ENCODE measurements at places on chromosomes 6 and 20.

GRCh38 chr6:39104528-39104927 lies 10.5 kb downstream of the SAYSD1 start:
- DNase-seq = no peak

GRCh38 chr20:59139998-59140397 lies 23.6 kb upstream of the ZNF831 start:
- no peak for DNase-seq

DNA sequence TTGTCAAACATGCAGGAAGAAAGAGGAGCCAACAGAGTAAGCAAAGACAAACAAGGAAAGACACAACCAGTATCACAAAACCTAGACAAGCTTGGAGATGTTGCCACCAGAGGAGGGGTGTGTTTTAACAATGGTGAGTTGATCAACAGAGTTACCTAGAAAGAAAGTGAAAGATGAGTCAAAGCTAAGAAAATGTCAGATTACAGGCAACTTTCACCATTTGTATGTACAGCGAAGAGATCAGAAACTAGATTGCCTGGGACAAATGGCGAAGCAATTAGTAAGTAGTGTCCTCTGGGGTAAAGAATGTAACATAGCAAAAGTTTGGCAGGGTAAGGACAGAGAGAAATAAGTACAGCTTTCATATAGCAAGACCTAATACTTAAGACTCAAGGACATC lies 51.6 kb upstream of the POU3F2 start:
- DNase-seq = no peak

- no peak for DNase-seq
Measured at GRCh38 chr6:12717356-12717755, 789 bp downstream of the PHACTR1 start.

GRCh38 chr20:910132-910869 lies 5.8 kb downstream of the ANGPT4 start:
- no peak for DNase-seq

DNA sequence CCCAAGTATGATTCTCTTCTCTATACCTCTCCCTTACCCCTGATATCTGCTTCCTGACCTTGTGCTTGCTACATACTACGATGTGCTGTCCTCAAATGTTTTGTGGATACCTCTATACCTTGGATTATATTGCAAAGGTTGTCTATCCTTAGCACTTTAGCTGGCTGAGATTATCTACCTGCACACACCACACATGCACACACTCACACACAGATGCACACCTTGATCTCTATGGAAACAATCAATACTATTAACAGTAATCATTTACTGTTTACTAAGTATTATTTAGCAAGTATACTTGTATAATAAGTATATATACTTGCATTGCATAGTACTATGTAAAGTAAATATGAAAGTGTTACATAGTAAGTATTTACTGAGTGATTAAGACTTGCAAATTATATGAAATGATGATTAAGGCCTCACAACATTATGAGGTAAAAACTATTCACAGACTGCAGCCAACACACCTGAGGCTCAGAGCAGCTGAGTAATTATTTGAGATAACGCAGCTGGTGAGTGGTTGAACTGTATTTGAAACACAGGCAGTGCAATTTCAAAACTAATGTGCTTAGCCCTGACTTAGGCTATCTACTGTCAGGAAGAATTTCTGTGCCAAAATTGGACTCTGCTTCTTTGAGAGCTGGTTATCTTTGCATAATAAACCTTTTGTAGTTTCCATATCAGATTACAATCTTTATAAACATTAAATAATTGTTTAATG lies 699.9 kb downstream of the FRK start:
- no peak for DNase-seq

- DNase-seq = no peak
Measured at GRCh38 chr6:143964674-143965081, 43.4 kb downstream of the PLAGL1 start.

DNA sequence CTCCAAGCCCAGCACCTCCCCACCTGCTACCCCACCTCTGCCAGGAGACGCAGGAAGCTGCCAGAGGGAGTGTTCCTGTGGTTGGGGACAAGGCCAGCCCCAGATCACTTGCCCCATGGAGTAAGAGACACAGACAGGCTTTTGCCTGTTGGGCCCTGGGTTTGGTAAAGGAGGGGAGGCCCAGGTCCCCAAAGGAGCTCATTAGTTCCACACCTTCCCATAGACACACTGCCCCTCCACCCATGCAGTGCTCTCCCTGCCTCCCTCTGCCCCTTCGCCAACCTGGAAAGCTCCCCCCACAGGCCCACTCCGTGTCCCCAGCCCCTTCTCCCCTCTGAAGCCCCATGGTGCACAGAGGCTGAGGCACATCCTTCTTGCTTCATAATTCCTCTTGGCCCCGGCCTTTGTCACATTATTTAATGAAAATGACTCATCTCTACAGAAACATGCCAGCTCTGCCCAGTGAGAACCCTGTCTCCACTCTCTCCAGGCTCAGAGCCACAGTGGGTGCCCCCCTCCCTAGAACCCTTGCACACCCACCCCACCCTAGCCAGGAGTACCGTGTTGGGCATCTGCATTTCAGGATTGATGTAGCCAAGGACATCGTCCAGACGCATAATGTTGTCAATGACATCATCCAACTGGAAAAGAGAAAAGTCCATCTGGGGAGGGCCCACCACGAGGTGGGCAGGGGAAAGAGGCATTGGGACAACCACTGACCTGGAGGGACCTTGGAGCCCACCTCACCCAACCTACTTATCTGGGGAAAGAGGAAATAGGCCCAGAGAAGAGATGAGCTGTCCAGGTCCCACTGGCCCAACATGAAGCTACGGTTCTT lies 46.0 kb downstream of the TFEB start:
- no peak for DNase-seq
